T47D (cell line): ENCODE measurements at places on chromosomes 7 and 10.

DNA sequence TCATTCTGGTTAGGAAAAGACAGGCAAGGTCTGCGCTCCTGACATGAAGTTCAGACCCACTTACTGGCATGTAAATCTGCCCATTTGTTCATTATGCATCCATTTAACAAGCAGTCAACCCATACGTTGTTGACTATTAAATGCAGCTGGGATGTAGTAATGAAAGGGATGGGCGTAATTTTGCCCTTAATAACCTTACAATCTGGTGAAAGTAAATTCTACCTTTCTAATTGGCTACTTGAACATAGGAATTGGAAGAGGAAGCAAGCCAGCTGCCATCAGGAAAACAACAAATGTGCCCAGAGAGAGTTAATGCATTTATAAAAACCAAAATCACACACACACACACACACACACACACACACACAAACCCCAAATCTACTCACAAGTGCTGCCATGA, 170.2 kb upstream of the PITRM1 start:
- DNase-seq = no peak

- DNase-seq = no peak
Measured at GRCh38 chr10:3777981-3778691, 6.9 kb downstream of the KLF6 start.

GRCh38 chr10:77643795-77644468, 6.3 kb upstream of the KCNMA1 start:
- DNase-seq = peak; percentile 52

DNA sequence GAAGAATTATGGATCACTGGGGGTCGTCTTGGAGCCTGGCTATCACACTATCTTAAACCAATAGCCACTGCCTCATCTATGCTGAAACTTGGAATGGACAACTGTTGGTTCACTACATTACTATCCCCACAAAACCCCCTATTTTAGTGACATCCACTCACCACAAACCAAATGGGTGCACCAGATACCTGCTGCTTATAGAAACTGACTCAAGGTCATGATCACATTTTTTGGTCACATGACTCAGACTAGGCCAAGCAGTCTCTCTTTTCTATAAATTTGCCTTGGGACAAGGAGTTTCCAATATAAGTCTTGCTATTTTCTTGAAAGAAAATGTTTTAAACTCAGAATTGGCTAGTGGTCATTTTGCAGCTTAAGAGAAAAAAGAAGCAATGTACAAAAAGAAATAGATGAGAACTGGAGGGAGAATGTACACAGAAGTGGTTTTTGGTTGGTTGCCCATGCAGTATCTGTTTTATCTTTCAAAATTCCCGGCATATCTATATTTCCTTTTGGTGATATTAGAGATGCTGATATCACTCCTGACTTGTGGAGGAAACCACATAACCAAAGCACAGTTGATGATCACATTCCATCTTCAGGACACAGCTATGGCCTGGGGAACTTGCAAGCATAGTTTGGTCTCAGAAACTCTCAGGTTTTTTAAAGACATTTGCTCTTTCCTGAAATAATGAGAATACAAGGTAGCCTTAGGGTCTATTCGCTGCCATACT, 85.2 kb upstream of the CACNA2D1 start:
- no peak for DNase-seq
